ENCODE measurements at places on chromosomes 2 and 18. TPM values are rescaled to one million over a fixed set of nuclear protein-coding genes. Genes with fewer than 3 reads are reported as not detected.
A peak's percentile ranks its signal among the peaks of the same experiment; 100 is the strongest.

The ANKRD30B gene
- not detected for total RNA-seq

The FHOD3 gene
- 29.9 TPM for total RNA-seq

DNA sequence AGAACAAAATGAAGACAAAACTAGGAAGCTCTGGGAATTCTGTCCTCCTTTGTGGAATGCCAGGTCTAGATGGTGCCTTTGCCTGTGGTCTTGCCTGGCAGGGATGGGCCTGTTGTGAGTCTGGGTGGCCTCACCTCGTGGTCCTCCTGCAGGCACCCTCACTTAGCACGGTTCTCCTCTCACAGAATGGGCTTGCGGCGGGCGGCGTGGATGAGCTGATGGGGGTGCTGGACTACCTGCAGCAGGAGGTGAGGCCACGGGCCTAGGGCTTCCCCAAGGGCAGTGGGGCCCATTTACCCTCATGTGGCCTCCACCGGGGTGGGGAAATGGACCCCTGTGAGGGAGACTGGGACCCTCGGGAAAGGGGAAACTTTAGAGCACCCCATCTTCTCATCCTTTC, 42.3 kb downstream of the PLB1 start:
- no peak for DNase-seq
- H3K27me3 ChIP-seq: no peaks in the 10 kb centered on the region
- H3K4me3 ChIP-seq: no peak overlapping the region

GRCh38 chr2:179243046-179243445, 21.6 kb downstream of the SESTD1 start:
- H3K27me3 ChIP-seq: no peaks in the 10 kb centered on the region
- H3K4me1 ChIP-seq: peaks cover 42% of the 10 kb centered on the region
- no peaks in the 10 kb centered on the region for H3K36me3 ChIP-seq
- no peak for DNase-seq

DNA sequence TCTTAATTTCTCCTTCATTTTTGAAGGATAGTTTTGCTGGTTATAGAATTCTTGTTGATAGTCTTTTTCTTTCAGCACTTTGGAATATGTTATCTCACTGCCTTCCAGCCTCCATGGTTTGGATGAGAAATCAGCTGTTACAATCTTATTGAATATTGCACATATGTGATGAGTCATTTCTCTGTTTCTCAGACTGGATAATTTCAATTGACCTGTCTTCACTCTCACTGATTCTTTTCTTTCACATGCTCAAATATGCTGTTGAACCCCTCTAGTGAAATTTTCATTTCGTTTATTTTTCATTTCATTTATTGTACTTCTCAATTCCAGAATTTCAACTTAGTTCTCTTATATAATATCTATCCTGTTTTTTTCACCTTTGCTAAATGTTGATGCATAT, 22.2 kb downstream of the PDK1 start:
- H3K4me3 ChIP-seq: no peak overlapping the region
- no peaks in the 10 kb centered on the region for H3K27me3 ChIP-seq
- H3K36me3 ChIP-seq: peaks cover 15% of the 10 kb centered on the region
- H3K27ac ChIP-seq: no peak overlapping the region
- H3K4me1 ChIP-seq: no peaks in the 10 kb centered on the region

DNA sequence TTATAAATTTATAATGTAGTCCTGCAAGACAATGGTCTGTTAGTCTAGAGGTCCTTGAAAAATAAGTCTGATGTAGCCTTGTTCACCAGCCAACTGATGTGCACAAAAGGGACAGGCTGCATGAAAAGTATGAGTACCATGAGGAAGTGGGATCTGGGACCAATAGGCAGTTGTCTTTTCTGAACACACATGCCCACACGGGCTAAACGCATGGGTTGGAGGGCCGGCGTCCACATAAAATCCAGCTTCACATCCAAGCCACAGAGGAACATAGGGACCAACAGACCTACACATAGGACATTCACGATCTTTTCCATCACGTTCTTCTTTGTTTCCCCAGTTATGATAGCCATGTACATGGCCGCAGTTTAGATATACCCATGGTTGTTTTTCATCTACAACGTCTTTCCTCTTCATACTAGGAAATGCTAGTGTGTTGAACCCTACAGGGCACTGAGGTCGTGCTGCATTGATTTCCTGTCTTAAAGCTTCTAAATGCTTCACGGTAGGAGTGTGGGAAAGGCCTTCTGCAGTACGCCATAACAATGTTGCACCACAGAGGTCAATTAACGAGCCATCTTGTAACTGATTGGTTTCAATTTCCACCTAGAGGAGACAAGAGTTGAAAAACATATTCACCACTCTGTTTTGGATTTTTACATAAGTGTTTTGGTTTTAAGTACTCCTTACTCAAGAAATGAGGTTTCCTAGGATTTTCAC, 49.4 kb downstream of the PELI1 start:
- peaks cover 60% of the 10 kb centered on the region for H3K36me3 ChIP-seq
- no peaks in the 10 kb centered on the region for H3K27me3 ChIP-seq
- H3K4me3 ChIP-seq: no peak overlapping the region
- H3K4me1 ChIP-seq: no peaks in the 10 kb centered on the region
- no peak for DNase-seq

GRCh38 chr2:108968619-108969018, 20.4 kb downstream of the EDAR start:
- H3K4me3 ChIP-seq: no peak overlapping the region
- DNase-seq: no peak
- H3K27ac ChIP-seq: no peak overlapping the region
- no peaks in the 10 kb centered on the region for H3K36me3 ChIP-seq
- no peaks in the 10 kb centered on the region for H3K27me3 ChIP-seq

DNA sequence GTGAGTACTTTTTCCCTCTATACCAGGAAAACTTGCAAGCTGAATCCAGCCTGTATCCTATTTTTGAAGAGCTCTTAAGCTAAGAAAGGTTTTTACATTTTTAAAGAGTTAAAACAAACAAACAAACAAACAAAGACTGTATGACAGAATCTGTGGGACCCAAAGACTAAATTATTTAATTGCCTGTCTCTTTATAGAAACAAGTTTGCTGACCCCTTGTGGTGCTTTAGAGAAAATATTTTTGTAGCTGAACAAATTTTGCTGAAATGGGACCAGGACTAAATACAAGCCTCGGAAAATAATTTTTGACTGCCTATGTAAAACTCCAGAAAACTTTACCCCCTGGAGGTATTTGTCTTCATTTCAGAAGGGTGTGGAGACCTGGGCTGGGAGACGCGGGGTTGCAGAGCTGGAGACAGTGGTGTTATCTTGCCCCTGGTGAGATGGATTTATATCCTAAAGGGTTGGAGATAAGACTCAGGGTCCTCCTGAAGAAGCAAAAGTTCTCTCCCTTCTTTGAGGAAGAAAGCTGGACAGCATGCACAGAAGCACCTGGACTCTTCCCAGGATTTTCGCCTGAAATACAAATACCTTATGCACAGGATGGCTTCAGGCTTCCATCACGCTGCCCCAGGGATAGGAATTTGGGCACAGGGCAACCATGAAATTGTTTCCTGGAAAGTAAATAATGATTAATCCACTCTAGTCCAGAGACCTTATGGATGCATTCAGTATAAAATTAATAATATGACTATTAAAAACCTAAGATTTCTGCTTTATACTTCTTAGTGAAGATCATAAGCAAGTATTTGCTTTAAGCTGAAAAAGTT, 54.3 kb downstream of the TMX3 start:
- no peak overlapping the region for H3K27ac ChIP-seq
- no peaks in the 10 kb centered on the region for H3K36me3 ChIP-seq
- H3K4me3 ChIP-seq: no peak overlapping the region

DNA sequence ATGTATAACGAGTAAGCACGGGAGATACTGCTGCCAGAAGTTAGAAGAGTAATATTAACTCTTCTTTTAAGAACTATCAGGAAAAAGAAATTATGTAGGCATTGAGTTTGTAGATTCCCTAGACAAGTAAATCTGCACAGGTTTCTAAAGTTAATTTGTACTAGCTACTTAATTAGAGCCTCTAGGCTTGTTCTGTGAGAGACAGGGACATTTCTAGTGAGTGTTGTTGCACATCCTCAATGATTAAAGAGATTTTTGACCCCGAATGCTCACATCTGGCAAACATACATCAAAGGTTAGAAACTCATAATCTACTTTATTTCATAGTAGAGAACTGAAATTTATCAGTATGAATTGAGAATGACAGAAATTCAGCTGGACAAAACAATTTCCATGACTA, 669.0 kb upstream of the CDH7 start:
- no peaks in the 10 kb centered on the region for H3K36me3 ChIP-seq
- no peak overlapping the region for H3K4me3 ChIP-seq
- no peaks in the 10 kb centered on the region for H3K27me3 ChIP-seq
- DNase-seq: no peak
- no peaks in the 10 kb centered on the region for H3K4me1 ChIP-seq

DNA sequence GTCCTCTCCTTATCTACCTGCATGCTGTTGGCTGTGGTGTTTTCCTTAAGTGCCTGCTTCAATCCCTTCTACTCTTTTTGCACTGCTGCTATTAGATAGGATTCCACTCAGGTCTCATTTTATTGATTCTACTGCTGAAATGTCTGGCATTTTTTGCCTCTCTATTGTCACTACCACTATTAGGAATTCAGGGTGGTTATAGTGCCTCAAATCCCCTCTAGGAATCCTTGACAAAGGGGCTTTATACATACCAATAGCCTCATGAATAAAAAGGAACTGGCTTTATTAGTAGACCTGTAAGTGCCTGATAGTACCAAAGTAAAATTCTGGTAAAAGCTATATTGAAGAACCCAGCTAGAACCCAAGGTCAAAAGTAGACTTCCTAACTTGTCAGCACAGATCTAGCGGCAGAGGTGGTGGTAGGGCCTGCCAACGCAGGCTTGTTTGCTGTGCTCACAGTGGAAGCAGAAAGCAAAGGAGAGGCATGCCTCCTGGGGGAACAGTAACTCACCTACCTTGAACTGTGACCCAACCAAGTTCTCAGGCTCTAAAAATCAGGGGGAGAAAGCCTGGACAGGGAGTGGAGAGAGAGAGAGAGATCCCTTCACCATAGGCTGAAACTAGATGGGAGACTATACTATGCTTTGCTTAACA, 200.8 kb downstream of the RAB3GAP1 start:
- DNase-seq: peak; percentile 26
- H3K27ac ChIP-seq: no peak overlapping the region
- H3K27me3 ChIP-seq: no peaks in the 10 kb centered on the region

All from esophagus muscularis mucosa (tissue), 4 donors.